ENCODE measurements at places on chromosomes 2 and 18.

- no peak for DNase-seq
Observed at GRCh38 chr18:49400398-49401072, 59.9 kb downstream of the DYM start.

GRCh38 chr2:191846515-191847476, at the start of gene CAVIN2:
Gene CAVIN2 (minus strand): TSS chr2:191847088. CDS start chr2:191846925, 163 bp downstream.
- no peak for DNase-seq

DNA sequence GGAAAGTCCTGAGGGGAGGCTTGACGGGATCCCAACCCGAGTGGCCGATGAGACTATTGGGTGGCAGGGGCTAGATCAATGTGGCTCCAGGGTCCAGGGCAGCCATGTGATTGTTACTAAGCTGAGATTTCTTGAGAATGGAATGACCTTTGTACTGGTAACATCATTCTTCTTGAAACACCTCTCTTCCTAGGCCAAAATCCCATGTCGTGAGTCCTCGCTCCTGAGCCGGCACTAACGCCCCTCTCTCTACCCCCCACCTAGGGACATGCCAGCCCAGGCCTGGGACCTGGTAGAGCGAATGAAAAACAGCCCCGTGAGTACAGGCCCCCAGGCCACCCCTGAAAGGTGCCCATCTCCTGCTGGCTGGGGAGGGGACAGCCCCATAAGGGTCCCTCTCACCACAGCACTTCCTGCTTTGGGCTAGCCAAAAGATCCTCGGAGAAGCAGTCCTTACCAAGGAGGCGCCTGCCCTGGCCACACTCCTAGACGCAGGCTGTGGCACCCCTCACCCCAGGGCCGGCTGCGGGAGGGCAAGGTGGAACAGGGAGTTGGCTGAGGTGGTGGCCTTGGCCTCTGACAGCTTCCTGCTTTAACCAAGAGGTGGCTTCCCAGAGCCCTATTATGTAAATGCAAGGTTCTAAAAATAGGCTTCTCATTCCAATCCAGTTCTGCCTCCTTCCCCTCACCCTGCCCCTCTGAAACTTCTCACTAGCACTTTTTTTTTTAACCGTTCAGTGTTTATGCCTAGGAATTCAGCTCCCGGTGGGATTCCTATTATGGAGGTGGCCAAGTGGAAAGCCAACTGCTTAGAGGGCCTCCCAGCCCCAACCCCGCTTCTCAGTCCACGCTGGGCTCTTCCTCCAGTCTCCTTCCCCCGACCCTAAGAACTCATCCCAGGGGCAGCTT, 126.6 kb upstream of the PPP1CB start:
- peak; percentile 59 for DNase-seq

DNA sequence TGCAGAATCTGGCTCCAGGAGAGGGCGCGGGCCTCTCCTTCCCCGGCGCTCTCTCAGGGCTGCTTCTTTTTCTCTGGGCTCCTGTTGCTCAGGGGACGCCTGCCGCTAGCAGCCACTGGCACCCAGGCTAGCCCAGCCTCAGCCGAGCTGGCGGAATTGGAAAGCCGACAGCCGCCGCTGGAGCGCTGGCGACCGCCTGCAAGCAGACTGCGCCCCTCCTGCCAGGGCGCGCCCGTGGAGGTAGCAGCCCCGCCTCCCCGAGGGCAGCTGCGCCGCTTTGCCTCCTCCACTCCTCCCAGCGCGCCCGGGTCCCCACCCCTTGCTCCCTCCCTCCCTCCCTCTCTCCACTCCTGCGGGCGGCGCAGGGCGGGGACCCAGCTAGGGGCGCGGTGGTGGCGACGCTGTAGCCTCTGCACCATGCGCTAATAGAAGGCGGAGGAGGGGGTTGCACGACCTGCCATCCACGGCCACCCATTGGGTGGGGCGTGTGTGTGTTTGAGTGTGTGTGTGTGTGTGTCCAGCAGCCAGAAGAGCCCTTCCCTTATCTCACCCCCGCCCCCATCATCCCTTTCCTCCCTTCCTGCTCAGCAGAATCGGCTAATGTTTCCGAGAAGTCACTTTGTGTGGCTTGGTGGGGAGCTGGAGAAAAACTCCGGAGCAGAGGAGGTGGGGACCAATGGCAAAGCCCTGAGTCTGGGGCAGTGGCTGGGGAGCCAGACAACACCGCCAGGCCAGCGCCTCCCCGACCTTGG, at the start of gene SCN9A:
Gene SCN9A (minus strand): TSS at position 209 of the 752 bp plus-strand sequence. CDS start 64,188 bp downstream, outside the sequence.
- peak; percentile 1 for DNase-seq

GRCh38 chr2:217856871-217857270, 145.9 kb downstream of the TNS1 start:
- no peak for DNase-seq

DNA sequence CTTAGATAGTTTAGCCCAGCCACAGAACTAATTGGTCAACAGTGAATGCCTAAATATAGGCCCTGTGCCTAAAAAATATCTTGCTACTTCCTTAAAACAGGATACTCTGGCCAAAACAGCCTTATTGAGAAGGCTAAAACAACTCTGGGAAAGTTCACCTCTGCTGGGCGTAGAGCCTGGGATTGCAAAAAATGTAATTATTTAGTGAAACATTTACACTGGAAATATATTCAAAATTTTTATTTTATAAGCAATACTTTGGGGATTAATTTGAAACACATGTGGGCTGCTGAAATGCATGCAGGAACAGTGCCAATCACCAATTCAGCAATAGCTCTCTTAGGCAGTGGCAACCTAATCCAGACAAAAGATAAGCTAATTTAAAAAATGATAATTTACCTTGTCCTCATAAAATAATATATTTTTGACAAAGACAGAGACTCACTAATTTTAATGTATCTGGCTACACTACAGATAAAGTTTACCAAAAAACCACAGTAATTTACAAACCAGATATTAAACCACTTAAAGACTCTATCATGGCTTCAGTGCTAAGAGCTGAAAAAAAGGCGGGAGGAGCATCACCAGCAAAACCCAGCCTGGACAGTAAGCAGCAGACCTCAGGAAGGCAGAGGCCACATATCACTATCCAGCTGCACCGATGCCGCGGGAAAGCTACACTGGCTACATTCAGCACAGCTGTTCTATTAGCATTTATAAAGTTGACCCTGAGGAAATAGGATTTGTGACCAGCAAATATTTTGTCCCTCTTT, 18.5 kb downstream of the TRAK2 start:
- no peak for DNase-seq

- no peak for DNase-seq
Observed at GRCh38 chr2:262117-262516, 1.7 kb downstream of the SH3YL1 start.

GRCh38 chr2:211455216-211455841, 898.9 kb downstream of the CPS1 start:
- no peak for DNase-seq

GRCh38 chr2:218732761-218733158, 22.1 kb downstream of the TTLL4 start:
- DNase-seq: no peak

GRCh38 chr2:9004338-9005204, 1.1 kb upstream of the MBOAT2 start:
- DNase-seq: no peak
